ENCODE measurements at places on chromosomes 6 and 20.

DNA sequence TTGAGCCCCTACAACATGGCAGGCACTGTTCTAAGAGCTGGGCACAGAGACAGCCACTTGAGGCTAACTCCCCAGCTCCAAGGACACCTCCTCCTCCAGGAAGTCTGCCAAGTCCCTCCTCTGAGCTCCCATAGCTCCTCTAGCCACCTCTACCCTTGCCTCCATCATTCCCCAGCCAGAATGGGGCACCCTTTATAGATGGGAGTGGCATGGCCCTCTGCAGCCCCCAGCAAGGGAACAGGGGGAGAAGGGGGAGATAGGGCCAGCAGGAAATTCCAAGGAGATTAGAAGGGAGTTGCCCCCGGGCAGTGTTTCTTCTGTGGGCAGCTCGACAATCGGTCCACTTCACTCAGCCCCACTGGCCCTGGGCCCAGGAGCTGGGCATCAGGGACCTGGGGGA, 19.7 kb upstream of the TLDC2 start:
- no peak for DNase-seq

GRCh38 chr20:18056174-18057100, 1.3 kb downstream of the OVOL2 start:
- no peak for DNase-seq

- no peak for DNase-seq
These were observed at the start of gene NCR2 for GRCh38 chr6:41335296-41335695. NCR2 (plus strand) TSS chr6:41335608; CDS start chr6:41335877, 269 bp downstream.

DNA sequence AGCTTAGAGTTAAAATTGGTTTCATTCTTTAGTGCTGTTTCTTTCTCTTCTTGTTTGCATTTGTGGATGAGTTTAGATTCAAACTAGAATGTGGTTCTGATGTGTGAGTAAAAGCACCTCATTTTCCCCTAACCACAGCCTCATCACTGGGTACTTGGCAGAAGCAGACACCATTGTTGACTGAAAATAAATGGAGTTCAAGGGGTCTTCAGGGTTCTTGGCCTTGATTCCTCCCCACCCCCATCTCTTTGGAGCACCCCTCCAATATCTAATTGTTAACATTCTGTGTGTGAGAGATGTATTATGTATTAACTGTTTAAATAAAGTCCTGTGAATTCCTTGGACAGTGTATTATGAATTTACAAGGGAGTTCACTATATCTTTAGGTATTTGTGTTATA, 59.6 kb downstream of the JARID2 start:
- no peak for DNase-seq

GRCh38 chr6:129701721-129702455, 8.1 kb downstream of the ARHGAP18 start:
- DNase-seq = no peak

DNA sequence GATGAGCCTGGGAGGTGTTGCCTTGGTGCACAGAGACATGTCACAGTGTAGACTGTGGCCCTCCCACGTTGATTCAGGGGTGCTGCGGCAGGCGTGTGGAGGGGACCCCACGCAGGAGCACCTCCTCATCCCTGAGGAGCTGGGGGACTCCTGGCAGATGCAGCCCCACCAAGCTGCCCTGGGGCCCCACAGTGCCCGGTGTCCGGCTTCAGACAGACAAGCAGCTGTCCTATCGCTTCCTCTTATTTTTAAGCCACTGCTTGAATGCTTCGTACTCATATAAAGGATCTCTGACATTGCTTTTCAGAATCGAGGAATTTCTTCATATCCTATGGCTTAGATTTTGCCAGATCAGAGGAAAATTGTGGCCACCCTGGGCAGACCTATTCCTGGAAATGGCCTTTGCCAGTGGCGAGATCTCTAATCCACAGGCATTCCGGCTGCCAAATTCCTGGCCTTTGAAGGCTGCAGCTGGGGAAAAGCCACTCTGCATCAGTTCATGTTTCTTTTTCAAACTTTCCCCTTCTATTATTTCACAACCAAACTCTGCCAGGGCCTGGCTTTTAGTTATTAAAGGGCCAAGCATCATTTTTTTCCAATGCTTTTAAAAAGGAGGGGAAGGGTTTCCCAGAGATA, 337.0 kb downstream of the THBS2 start:
- no peak for DNase-seq

DNA sequence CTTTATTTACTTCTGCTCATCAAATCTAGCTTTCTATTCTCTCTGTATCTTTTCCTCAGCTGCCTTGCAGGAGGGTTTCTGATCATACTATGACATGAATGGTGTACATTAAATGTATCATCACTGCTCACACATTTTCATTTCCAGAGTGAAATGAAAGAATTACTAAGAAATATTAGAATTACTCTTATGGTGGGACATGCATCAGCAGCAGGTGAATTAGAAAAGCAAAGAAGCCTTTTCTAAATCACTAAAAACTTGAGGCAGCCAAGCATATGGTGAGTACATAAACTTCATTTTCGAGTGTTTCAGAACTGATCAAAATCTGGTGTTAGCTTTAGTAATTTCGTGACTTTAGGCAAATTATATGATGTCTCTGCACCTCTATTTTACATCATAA, 23.6 kb downstream of the IL17A start:
- DNase-seq = no peak

DNA sequence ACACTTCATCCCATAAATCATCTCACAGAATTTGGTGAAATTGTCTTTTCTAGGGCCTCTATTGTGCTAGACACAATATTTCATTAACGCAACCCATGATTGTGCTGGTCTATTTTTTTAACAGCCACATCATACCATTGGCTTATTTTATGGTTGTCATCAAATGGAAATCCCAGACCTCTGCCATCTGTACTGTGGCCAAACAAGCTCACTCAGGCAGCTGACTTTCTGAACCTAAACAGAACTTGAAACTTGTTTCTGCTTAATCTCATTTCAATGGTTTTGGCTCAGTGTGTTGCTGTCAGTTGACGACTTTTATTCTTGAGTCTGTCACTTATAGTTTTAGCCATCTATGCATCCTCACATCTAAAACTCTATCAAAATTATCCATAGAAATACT, 111.8 kb downstream of the HAO1 start:
- DNase-seq = no peak

- DNase-seq = no peak
These were observed 37.6 kb downstream of the ANKS1A start for GRCh38 chr6:34926655-34927054.

DNA sequence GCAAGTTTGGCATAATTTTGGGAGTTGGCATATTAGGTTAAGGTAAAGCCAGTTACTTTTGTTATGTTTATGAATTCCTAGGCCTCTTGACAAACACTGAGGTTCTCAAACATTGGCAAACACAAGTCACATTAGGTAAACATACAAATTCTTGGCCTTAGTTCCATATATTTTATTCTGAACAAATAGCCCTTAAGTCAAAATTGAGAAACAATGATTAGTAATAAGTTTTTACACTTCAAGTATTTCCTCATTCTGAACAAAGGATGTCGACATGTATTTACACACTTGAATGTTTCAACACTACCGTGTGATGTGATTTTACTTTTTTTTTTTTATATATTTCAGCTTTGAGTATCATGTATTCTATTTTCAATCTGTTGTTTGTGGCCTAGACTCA, 3.8 kb upstream of the ECHDC1 start:
- peak; percentile 94 for DNase-seq

GRCh38 chr20:1317545-1318255, 11.2 kb downstream of the SDCBP2 start:
- no peak for DNase-seq

- DNase-seq = no peak
These were observed 69.1 kb upstream of the SAMHD1 start for GRCh38 chr20:37020636-37021035.

- DNase-seq = no peak
These were observed 30.1 kb upstream of the MAS1L start for GRCh38 chr6:29517728-29518440.

GRCh38 chr6:126976253-126976797, 142.1 kb upstream of the RSPO3 start:
- DNase-seq = no peak

GRCh38 chr6:150412221-150412620, 43.4 kb downstream of the IYD start:
- DNase-seq = no peak

GRCh38 chr6:17096652-17097051, 5.2 kb upstream of the STMND1 start:
- DNase-seq = no peak

GRCh38 chr6:47083586-47084047, 41.5 kb upstream of the ADGRF1 start:
- DNase-seq = peak; percentile 14

DNA sequence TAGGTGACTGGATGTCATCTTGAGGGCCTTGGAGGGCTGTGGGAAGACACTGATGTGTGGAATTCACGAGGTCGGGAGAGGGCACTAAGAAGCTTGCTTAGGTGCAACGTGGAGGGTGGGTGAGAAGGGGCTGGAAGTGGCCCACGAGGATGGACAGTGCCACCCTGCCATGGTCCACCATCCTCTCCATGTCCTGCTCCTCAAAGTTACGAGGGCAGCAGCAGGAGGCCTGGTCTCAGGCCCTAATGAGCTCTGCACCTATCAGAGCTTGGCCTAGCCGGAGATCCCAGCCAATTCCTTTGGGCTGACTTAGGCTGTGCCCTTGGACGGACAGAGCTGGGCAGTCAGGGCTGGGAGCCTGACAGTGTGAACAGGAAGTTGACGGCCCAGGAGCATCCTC, 27.8 kb upstream of the SCRT2 start:
- DNase-seq = no peak

GRCh38 chr20:49482621-49483017, at the start of gene KCNB1:
KCNB1 (minus strand) TSS chr20:49482668; CDS start chr20:49482480, 188 bp downstream.
- no peak for DNase-seq

DNA sequence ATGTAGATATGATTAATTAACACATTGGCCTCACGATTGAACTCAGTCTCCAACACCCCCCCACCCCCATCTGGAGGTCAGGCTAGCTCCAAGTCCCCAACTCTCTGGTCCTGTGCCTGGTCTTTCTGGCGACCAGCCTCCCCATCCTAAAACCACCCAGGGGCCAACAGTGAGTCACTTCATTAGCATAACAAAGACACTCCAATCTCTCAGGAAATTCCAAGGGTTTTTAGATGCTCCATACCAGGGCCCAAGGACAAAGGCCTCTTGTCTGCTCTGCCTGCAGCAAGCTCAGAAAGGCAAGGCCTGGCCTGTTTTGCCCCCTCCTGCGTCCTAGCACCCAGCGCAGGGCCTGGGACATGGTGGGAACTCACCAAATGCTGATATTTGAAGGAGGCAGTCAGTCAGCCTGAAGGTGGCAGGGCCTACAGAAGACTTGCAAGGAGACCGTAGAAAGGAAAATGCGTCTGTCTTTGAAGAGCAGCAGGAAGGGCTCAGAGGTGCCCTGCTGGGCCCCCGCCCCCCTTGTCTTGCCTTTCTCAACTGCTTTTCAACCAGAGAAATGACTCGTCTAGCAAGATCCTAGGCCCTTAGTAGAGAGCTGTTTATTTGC, 184.7 kb downstream of the CDH4 start:
- no peak for DNase-seq

GRCh38 chr6:74439123-74439811, 743.3 kb downstream of the CD109 start:
- no peak for DNase-seq

DNA sequence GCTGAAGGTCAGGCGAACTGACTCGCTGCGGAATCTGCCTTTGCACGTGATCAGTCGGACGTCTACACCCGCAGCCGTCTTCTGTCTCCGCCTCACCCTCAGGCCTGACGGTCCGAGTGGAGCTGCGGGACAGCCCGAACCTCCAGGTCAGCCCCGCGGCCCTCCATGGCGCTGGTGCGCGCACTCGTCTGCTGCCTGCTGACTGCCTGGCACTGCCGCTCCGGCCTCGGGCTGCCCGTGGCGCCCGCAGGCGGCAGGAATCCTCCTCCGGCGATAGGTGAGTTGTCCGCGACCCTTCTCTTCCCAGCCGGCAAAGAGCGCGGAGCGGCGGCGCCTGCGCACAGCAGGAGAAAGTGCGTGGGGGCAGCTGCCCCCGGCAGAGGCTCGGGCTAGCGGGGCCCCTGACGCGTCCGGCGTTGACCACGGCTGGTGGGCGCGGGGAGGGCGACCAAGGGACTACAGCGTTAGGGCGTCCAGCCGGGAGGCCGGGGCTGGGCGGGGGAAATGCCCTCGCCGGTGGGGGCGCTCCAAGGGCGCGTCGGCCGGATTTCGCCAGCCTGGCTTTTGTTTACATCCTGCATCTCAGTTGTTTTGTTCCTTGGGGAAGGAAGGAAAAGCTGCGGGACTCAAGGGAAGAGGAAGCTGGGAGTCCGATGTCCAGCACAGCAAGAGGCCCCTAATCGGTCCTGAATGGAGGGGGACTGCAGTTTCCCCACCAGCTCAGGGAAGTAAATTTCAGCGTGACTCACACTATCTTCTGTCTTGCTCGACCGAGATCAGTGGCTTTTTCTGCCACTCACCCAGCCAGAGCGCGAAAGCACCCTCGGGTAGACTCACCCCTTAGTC, at the start of gene SMPDL3A:
Gene SMPDL3A, plus strand, starts transcription at position 77 of the 846 bp plus-strand sequence. Its CDS starts 89 bp downstream, at position 166.
- no peak for DNase-seq

DNA sequence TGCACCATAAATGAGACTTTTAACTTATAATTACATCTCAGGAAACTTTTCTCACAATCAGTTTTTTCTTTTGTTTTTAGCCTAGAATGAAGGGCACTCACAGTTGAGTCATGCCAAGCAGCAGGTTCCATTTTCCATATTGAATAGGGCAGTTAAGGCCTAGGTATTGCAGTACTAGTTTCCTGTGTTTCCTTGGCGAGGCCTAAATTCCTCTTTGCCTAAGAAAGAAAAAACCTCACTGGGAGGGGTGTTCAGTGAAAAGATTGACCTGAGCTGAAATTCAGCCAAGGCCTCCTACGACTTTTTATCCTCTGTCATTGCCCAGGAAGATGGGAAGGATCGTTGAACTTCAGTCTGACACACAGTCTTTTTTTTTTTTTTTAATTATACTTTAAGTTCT, 85.5 kb downstream of the IMPG1 start:
- no peak for DNase-seq

GRCh38 chr6:16639684-16640480, 121.4 kb downstream of the ATXN1 start:
- DNase-seq = no peak

DNA sequence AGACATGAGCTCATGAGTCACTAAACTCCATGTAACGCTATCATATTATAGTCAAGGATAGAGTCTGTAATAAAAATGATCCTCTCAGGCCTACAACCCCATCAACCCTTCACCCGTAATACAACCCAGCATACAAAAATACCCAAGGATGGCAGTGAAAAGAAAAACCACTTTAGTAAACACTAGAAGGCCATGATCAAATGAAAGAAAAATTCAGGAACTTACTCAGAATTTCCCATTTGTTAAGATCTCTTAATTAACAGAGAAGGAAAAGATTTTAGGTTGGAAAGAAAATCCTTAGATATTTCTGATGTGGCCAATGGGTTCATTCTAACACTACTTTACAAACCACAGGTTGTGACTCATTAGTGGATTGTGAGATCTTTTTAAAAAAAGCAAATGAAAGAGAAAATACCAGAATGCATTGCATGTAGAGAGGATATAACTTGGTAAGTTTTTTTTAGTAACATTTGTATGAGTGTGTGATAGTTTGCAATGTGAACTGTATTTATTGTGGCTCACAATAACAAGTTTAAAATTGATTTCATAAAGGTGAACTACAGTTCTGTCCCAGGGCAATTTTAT, 8.0 kb upstream of the UBE2J1 start:
- no peak for DNase-seq

- no peak for DNase-seq
These were observed 9.6 kb downstream of the CCM2L start for GRCh38 chr20:32019563-32020463.

- DNase-seq = no peak
These were observed 211.1 kb downstream of the SOD2 start for GRCh38 chr6:159481897-159482296.

GRCh38 chr20:59662161-59662560, 57.8 kb downstream of the PHACTR3 start:
- no peak for DNase-seq
